Stimulated activated naive CD4-positive, alpha-beta T cell treated with Interleukin-2 at 50 U/mL for 16 hours (primary cell): ENCODE measurements at places on chromosomes 12 and 14.

- DNase-seq, result no peak
Measured at GRCh38 chr12:19926266-19926665, 442.1 kb upstream of the PDE3A start.

GRCh38 chr12:118709946-118710345 lies 271.4 kb upstream of the SRRM4 start:
- no peak for DNase-seq

GRCh38 chr12:25101092-25101445 lies 93.9 kb downstream of the DNAI7 start:
- no peak for DNase-seq

GRCh38 chr14:24634158-24634557 lies at the start of gene GZMB:
TSS of gene GZMB (minus strand) at chr14:24634190. CDS start at chr14:24634160, 30 bp downstream.
- peak; percentile 65 for DNase-seq

DNA sequence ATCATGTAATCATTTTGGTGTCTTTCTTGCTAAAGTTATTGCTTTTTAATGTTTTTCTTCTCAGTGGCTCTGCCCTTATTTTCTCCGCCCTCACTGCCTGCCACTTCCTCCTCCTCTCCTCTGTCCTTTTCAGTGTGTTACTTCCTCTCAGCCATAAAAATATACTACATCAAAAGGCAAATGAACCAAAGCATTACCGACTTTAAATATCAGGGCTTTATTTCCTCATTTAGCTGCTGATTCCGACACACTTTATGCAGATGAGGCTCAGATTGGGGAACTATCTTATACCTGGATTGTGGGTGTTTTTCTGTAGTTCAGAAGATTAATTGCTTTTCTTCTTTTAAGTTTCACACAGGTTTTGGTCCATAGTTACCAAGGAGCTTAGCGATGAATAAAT lies 118.1 kb downstream of the CMAS start:
- DNase-seq, result no peak

DNA sequence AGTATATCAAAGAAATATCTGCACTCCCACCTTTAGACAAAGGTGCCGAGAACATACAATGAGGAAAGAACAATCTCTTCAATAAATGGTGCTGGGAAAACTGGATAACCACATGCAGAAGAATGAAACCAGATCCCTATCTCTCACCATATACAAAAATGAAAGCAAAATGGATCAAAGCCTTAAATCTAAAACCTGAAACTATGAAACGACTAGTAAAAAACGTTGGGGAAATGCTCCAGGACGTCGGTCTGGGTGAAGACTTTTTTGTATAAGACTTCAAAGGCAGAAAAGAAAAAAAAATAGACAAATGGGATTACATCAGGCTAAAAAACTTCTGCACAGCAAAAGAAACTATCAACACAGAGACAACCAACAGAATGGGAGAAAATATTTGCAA lies 83.8 kb downstream of the PPM1A start:
- DNase-seq, result no peak

DNA sequence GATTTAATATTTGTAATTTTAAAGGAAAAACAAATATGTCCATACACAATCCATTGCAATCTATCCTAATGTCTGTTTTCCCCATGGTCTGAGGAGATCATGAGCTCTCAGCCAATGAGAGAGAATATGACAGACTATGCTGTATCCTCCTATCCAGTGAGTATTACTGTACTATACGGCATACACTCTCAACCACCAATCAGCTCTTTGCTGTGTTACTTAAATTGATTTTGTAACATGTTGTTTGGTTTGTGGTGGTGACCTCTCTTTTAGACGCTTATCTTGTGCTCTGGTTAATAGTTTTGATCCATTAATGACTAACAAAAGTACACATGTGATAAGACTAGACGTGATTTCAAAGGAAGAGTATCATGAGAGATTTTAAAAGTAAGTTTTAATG lies 231.5 kb upstream of the FOXN3 start:
- DNase-seq, result no peak

DNA sequence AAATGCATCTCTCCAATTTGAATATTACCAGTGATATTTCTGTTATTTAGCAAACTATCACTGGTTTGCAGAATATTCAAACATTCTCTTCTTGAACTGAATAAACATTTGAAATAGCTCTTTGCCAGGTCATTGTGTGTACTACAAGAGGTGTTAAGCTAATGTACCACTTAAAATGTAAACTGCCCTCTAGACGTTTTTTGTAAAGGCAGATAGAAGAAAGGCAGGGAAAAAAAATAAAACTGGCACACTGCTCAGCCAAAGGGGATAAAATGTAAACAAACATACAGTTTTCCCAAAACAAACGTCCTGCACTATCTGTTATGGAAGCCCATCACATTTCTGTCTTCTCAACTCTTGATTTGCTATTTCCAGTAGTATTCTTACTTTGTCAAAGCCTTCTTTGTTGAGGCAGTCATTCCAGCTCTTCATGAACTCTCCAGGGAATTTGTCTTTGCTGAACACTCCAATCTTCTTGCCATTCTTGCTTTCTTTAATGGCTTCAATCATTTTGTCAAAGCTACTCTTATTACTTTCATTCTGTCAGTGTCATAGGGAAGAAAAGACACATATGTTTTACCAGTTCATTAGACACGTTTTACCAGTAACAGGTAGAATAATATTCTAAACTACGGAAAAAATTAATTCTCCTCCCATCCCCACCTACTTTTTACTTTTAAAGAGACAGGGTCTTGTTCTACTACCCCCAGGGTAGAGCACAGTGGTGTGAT lies 13.7 kb downstream of the SUPT16H start:
- DNase-seq, result no peak

- DNase-seq, result no peak
Measured at GRCh38 chr12:64696080-64696741, 63.0 kb downstream of the GNS start.

GRCh38 chr12:32603858-32604257 lies 75.2 kb upstream of the DNM1L start:
- DNase-seq, result no peak

DNA sequence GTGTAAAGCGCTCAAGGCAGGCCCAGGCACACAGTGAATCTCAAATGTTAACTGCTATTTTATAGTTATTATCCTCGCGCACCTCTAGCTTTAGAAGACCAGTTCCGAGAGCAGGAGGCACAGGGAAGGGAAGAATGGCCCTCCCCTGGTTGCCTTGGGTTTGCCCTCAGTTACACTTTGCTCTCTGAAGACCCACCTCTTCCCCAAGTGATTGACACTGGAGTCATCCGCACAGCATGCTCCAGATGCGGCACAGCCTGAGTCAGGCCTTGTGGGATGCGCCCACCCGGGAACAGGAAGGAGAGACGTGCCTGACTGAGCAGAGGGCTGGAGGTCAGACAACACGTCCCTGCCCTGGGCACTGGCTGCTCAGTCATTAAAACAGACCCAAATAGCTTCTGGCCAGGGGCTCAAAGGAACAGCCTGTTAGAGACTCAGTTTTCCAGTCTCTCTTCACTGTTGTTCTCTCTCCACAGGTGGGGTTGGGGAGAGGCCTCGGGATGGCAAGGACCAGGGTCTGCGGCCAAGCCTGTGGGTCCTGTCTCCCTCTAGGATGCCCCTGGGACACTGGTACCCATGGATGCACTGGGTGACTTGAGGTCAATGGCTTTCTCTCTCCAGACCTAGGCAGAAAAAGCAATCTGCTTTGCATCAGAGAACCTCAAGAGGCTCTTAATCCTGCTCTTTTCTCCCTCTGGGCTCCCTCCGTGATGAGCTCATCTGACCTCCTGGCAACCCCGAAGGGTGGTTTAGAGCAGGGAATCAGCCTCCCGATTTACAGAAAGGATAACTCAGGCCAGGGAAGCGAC lies 13.6 kb upstream of the MLXIP start:
- DNase-seq, result no peak

DNA sequence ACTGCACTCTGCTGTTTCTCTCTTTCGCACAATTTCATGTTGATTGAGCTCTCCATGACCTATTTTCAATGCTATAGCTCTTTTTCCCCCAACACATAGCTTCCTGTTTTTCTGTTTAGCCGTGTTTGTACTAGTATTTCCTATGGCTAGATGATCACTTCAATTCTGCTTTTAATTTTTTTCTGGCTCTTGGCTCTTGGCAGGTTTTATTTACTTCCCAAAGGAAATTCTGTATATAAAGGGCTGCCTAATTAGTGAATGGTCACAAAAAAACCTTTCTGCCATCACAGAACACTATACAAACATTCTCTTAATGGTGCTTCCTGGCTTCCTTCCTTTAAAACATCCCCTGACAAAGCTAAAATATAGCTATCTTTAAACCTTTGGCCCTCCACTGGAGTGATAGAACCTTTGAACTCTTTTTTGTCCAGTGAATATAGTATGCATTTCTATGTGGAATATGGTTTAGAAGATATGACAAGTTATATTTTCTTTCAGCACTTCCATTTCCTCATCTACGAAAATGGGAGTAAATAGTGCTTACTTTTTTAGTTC lies 88.2 kb downstream of the RASSF9 start:
- DNase-seq, result no peak

GRCh38 chr14:70599345-70599744 lies 1.1 kb downstream of the MED6 start:
- no peak for DNase-seq

DNA sequence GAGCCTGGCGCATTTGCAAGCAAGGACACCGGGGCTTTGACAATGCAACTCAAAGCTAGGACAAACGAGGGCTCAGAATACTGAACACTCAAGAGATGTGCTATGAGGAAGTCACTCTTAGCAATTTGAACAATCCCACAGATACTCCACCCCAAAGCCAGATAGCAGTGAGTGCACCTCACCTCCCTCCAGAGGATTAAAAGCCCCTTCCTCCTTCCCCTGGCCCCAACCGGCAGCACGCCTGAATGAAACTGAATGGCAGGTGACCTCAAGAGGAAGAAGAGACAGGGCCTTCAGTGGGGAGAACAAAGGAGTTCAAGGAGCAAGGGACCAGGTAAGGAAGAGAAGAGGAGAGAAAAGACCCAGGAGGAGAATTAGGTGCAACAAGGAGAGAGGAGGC lies 1.9 kb upstream of the KRT78 start:
- DNase-seq, result no peak

DNA sequence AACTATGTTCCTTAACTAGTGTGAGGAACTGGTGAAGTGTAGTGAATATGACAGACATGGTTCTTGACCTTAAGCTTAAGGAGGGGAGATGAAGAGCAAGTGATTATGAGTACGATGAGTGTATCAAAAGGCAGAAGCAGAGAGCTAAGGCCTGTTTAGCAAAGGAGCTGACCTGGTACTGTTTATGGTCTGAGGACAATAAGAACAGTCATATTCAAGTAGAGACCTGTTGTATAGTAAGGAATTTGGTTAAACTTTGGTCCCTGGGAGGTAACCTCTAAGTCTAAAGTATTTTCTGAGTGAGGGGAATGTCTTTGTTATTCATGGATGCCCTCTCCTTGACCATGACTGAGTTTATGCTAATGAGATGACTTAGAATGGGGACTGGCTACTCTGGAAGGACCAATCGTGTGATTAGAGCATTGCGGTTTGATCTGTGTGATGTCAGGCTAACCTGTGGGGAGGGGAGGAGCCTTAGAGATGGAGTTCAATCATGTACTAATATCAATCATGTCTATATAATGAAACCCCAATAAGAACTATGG lies 389.3 kb downstream of the BMP4 start:
- DNase-seq, result no peak

- no peak for DNase-seq
Measured at GRCh38 chr14:102508774-102509745, 516 bp downstream of the ANKRD9 start.

- DNase-seq, result no peak
Measured at GRCh38 chr14:100470523-100470897, 116.7 kb downstream of the BEGAIN start.
